Smooth muscle cell of the coronary artery (primary cell): ENCODE measurements at places on chromosomes 2 and 18. TPM values are rescaled to one million over a fixed set of nuclear protein-coding genes. Genes with fewer than 3 reads are reported as not detected.

The IL36RN gene
- not detected in 2 replicates for total RNA-seq

The RAB27B gene
- total RNA-seq = 1.3 and 15.4 TPM in 2 replicates

The DNAJC5G gene
- not detected in 2 replicates for total RNA-seq

The MSH2 gene
- 9.8 and 16.0 TPM in 2 replicates for total RNA-seq
